ENCODE measurements at places on chromosomes 1 and 21. TPM values are rescaled to one million over a fixed set of nuclear protein-coding genes. Genes with fewer than 3 reads are reported as not detected.

DNA sequence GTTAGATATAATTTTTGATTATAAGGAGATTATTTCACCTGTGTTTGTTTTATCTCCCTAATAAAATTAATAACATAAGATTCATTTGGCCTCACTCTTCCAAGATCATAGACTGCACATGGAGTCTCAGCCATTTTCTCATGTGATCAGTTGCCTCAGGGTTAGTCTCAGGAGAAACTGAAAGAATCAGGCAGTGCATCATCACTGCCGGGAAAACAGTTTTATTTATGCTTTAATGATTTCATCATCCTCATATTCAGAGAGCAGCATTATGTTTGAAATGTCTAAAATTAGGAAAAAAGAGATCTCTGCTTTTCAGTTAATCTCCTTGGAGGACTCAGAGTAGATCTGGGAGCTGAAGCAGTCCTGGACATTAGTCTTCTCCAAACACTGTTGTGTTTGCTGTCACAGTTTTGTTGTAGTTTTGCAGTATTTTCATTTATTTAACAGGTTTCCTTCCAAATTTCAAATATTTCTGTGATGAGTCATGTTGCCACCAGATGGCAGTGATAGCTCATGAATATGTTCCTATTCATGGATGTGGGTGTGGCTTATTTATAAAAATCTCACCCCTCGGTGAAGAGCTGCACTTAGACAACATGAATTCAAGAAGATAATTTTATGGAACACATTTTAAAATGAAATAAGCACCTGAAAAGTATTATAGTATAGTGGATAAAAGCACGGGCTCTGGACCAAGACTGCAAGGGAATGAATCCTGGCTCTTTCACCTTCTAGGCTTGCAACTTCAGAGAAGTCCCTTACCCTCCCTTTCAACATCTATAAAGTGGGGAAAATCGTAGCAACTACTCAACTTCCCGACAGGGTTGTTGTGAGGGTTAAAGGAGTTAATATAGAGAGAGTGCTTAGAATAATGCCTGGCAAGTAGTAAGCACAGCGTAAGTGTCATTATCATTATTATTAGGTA, 31.2 kb downstream of the CHD1L start:
- peak; percentile 69 for DNase-seq

DNA sequence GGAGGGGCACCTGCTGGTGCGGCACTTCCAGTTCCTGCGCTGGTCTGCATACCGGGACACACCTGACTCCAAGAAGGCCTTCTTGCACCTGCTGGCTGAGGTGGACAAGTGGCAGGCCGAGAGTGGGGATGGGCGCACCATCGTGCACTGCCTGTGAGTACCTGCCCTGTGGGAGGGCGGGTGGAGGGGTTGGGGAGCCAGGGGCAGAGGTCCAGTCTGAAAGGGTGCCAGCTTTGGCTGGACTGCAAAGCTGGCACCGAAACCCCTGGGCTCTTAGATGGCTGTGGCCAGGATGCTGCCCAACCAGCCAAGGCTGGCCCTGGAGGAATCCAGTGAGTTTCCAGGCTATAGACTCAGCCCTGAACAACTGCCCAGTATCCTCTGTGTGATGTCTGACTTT, 87.3 kb downstream of the PTPRU start:
- no peak for DNase-seq

The THEM5 gene
- total RNA-seq = not detected

GRCh38 chr1:222691016-222691415, 21.3 kb downstream of the AIDA start:
- no peak for DNase-seq

GRCh38 chr1:169460191-169460833, 25.4 kb downstream of the SLC19A2 start:
- DNase-seq = no peak

The NBPF6 gene
- total RNA-seq = not detected

GRCh38 chr21:44751799-44752636, 40.6 kb upstream of the TSPEAR start:
- peak; percentile 66 for DNase-seq

- no peak for DNase-seq
These were observed 557 bp downstream of the EMC1 start for GRCh38 chr1:19250629-19251304.
